8988T (cell line): ENCODE measurements at places on chromosomes 5 and 9.

- DNase-seq = no peak
Measured at GRCh38 chr5:156164306-156164705, 162.7 kb upstream of the SGCD start.

- DNase-seq = no peak
Measured at GRCh38 chr9:106757514-106757913, 105.5 kb upstream of the ZNF462 start.

DNA sequence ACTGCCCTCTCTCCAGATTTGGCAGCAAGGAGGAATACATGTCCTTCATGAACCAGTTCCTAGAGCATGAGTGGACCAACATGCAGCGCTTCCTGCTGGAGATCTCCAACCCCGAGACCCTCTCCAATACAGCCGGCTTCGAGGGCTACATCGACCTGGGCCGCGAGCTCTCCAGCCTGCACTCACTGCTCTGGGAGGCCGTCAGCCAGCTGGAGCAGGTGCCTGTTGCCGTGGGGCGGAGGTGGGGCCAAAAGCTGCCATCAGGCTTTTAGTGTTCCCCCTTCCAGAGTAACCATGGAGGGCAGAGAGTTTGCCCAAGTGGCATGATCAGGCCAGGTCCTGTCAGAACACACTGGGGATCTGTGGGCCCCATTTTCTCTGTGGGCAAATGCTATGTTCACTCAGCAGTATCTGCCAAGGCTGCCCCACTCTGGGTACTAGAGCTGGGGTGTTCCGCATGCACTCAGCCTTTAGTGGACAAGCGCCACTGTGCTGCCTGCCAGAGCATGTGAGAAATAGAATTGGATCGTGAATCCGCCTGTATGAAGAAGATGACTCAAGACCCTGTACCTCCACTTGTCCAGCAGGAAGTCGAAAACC lies 117.1 kb downstream of the DAB2IP start:
- no peak for DNase-seq

- DNase-seq = no peak
Measured at GRCh38 chr9:76684213-76684612, 80.0 kb upstream of the PCA3 start.

DNA sequence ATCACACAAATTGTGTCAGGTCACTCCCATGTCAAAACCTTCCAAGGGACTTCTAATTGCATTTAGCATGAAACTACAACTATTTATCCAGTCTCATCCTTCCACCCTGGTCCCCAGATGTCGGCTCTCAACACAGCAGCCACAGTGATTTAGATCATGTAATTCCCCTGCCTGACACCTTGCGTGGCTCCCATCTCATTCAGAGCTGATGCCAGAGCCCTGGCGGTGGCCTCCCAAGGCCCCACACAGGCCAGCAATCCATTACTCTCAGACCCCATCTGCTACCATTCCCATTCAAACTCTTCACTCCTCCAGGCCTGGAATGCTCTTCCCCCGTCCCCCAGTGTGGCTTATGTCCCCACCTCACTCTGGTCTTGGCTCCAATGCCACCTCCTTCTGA lies 2.4 kb downstream of the SLC35D2 start:
- no peak for DNase-seq

DNA sequence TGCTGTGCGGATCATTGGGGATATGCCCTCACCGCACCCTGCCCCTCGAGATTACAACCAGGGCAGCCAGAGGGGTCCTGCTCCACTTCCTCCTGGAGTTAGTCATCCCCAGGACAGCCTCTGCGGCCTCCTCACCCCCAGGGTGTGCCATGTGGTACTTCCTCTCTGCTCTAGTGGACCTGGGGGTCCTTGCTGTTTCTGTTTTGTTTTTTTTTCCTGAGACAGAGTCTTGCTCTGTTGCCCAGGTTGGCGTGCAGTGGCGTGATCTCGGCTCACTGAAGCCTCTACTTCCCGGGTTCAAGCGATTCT lies 5.2 kb upstream of the FCN1 start:
- DNase-seq = no peak

GRCh38 chr5:145859897-145860296 lies 12.9 kb downstream of the GRXCR2 start:
- no peak for DNase-seq

GRCh38 chr5:86880344-86880743 lies 262.6 kb downstream of the COX7C start:
- DNase-seq = no peak

- no peak for DNase-seq
Measured at GRCh38 chr9:79575547-79575946, 3.8 kb downstream of the TLE4 start.

DNA sequence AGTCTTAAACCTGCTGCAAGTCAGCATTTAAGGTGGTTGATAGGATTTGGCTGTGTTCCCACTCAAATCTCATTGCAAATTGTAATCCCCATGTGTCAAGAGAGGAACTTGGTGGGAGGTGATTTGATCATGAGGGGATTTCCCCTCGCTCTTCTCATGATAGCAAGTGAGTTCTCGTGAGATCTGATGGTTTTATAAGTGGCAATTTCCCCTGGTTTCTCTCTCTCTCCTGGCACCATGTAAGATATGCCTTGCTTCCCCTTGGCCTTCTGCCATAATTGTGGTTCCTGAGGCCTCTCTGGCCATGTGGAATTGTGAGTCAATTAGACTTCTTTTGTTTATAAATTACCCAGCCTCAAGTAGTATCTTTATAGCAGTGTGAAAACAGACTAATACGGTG lies 84.3 kb upstream of the SMC2 start:
- DNase-seq = no peak

- DNase-seq = no peak
Measured at GRCh38 chr5:169012450-169012849, 288.5 kb downstream of the SLIT3 start.

GRCh38 chr5:135139381-135140134 lies 105.5 kb upstream of the PITX1 start:
- peak; percentile 41 for DNase-seq

GRCh38 chr5:89830691-89831090 lies 578.9 kb downstream of the CETN3 start:
- DNase-seq = no peak
